Stimulated activated CD4-positive, alpha-beta T cell treated with anti-CD3 and anti-CD28 coated beads, Interleukin-2, amount 100 ng/mL, for 4 hours (primary cell): ENCODE measurements at places on chromosomes 5 and 9.

- no peak for DNase-seq
These were observed 104.4 kb downstream of the DENND1A start for GRCh38 chr9:123825342-123826060.

DNA sequence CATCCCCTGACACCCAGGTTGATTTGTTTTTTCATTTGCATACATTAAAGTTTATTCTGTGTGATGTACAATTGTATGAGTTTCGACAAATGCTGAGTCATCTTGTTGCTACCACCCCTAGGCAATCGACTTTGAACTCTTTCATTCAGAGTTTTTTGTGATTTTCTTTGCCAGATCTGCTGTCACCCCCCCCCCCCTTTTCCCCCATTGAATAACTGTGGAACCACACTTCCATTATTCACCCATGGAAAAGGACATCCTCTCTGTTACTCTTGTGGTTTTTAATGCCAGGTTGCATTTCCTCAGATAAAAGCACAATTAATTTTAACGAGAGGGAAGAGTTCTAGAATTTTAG, 13.7 kb upstream of the FAM120AOS start:
- DNase-seq: no peak

- DNase-seq: no peak
These were observed 34.9 kb upstream of the NIPBL start for GRCh38 chr5:36841677-36842076.

DNA sequence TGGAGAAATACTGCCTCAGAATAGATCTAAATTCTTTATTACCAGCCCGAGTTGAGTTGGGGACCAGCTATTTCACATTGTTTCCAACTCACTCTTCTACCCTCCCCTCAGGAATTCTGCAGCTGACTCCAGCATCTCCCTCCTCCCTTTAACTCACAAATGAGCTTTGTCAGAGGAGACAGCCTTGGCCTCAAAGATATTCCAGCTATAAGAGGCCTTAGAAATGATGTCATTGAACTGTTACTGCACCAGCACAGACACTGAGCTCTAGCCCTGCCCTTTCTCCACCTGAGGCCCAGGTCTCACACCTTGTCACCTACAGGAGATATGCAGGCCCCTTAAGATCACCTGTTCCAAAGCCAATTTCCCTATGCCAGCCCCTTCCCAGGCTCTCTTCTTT, 78.4 kb upstream of the ATP10B start:
- DNase-seq: no peak

DNA sequence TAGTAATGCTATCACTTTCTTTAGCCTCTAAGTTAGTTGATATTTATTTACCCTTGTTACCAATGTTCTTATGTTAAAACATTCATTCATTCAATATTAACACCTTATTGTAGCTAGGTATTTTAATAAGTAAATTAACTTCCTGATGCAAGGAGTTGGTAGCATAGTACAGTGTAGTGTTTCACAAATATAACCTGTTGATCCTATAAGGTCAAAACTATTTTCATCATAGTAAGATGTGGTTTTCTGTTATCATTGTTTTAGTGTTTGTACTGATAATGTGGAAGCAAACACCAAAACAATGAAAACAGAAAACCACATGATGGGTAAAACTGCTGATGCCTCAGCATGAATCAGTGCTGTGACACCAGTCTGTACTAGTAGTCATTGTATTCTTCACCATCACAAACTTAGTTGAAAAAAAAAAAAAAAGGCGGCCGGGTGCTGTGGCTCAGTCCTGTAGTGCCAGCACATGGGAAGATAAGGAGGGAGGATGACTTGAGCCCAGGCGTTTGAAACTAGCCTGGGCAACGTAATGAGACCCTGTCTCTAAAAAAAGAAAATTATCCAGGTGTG, 36.5 kb downstream of the ZCCHC7 start:
- no peak for DNase-seq

DNA sequence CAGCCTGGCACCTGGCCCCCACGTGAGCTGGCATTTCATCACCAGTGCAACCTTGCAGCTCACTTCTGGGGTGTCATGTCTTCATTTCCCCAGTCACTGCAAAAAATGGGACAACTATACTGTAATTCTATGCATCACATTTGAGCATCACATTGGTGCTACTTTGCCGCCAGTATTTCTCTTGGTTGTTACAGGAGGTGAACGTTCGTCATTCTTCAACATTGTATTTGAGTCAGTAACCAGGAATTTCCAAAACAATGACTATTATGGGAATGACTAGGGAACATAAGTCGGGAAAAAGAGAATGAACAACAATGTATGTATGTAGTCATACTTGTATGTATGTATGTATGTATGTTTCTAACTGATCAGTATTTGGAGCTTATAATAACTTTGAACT, 1278.0 kb downstream of the EFNA5 start:
- DNase-seq: no peak

DNA sequence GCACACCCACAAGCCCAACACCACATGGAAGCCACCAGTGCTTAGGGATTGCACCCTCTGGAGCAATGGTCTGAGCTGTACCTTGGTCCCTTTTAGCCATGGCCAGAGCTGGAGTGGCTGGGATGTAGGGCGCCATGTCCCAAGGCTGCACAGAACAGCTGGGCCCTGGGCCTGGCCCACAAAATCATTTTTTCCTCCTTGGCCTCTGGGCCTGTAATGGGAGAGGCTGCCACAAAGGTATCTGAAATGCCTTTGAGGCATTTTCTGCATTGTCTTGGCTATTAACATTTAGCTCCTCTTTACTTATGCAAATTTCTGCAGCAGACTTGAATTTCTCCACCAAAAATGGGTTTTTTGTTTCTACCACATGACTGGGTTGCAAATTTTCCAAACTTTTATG, 117.6 kb downstream of the SPOCK1 start:
- no peak for DNase-seq

GRCh38 chr5:124706729-124707361, 39.6 kb downstream of the ZNF608 start:
- no peak for DNase-seq

- DNase-seq: no peak
These were observed 62.1 kb upstream of the IL6ST start for GRCh38 chr5:56056875-56057274.

DNA sequence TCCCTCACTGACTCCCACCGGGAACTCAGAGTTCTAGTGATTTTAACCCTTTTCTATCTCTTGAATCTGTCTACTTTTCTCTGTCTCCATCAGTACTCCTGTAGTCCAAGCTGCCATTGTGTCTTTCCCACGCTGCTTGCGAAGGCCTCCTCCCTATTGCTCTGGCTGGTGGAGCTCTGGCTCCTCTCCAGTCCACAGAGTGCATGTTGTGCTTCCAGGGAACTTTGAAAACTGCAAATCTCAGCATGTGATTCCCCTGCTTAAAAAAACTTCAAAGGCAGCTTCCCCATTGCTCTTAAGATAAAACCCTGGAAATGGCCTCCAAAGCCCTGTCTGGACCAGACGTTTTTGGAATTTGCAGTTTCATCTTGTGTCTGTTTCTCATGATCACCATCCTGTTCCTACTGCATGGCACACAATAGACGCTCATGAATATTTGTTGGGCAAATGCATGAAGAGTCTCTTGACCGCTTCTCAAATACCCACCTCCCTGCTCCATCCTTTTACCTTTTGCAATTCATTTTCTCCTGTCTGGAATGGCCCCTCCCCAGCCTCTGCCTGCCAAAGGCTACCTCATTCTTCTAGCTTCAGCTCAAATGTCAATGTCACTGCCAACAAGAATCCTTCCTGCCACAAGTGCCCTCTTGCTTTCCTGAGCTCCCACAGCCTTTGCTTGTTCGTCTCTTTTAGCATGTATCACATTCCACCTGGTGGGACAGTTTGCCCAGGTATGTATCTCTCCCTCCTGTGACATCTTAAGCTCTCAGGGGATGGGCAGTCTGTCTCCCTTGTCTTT, 293.2 kb downstream of the ARHGAP26 start:
- no peak for DNase-seq

DNA sequence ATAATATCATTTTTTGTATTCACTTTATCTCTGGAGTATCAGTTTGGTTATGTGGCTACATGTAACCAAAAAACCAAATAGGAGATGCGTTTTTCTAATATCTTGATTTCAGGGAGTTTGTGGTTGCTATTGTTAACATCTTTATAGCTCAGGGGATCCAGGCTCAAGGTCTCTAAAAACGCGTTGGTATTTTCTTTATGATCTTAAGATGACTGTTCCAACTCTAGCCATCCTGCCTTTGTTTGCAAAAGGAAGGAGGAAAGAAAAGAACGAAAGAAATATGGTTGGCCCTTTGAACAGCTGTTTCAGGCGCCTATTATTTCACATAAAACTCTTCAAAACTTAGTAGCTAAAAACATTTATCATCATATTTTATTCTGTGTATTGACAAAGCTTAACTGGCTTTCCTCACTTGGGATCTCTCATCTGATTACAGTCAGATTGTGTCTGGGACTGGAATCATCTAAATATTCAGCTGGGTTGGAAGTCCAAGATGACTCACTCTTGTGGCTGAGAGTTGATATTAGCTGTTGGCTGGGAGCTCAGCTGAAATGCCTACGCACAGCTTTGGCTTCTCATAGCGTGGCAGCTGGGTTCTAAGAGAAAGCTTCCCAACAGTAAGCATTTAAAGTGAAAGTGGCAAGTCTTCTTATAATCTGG, 60.1 kb downstream of the FAM174A start:
- no peak for DNase-seq

DNA sequence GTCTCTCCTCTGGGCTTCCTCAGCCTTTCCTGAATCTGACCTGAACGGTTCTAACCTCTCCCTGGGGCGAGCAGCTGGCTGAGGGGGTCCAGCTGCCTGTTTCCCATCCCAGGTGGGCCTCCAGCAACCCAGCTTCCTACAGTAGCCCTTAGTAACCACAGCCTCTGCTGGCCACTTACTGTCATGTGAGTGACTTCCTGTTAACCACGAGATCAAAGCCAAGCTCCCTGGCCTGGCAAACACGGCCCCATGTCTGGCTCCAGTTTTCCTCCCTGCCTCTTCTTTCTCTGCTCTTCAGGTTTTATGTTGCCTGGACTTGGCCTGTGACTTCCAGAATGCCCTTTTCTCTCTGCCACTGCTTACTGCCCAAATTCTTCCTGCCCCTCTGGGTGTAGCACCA, 47.2 kb upstream of the DAB2IP start:
- DNase-seq: no peak

GRCh38 chr5:143141652-143142051, 261.8 kb downstream of the NR3C1 start:
- no peak for DNase-seq

GRCh38 chr9:19629488-19629887, 159.3 kb downstream of the SLC24A2 start:
- DNase-seq: no peak
